NCI-H1105 (cell line): ENCODE measurements at places on chromosomes 12 and 14.

DNA sequence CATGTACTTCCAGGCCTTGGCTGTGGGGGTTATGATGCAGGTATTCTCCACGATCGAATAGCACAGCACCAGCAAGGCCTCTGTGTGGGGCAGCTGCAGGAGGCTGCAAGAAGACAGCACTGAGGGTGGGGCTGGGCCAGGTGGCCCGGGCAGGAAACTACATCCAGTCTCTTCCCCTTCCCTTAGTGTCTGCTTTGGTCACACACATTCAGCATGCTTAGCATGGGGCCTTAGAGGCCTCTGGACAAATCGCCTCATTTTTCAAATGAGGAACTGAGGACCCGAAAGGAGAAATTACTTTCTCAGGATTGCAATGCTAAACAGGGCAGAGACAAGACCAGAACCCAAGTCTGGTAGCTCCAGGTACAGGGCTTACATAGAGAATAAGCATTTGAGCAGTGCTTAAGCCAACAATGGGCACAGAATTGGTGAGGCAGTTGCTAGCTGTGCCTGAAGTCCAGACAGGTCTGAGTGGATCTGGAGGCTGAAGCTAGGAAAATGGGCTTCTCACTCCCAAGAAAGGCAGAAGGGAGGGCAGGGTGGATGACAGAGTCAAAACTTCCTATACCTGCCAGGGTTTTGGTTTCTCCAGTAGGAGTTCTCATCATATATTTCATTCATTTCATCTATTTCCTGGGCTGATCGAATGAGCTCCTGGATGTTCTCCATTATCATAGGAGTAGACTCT lies 3.5 kb downstream of the ACRBP start:
- no peak for DNase-seq

GRCh38 chr14:20873370-20874177 lies 17.6 kb upstream of the RNASE3 start:
- DNase-seq = no peak

DNA sequence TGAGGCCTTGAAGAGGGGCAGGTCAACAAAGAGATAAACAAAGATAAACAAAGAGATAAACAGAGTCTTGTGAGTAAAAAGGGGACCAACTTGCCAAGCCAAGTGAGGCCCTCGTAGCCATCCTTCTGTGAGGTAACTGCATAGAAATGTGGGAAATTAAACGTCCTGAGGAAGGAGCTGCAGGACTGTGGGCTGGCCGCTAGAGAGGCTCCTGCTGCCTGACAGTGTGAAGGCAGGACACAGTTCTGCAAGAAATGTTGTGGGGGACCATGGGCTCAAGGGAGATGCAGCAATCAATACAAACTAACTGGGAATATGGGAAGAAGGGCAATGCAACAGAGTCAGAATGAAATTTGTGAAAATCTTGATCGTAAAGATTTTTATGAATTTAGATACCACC lies 91.9 kb downstream of the SLC8A3 start:
- no peak for DNase-seq

GRCh38 chr14:41167040-41167439 lies 439.6 kb upstream of the LRFN5 start:
- peak; percentile 90 for DNase-seq

GRCh38 chr14:58826845-58827686 lies 189.3 kb downstream of the DACT1 start:
- no peak for DNase-seq

DNA sequence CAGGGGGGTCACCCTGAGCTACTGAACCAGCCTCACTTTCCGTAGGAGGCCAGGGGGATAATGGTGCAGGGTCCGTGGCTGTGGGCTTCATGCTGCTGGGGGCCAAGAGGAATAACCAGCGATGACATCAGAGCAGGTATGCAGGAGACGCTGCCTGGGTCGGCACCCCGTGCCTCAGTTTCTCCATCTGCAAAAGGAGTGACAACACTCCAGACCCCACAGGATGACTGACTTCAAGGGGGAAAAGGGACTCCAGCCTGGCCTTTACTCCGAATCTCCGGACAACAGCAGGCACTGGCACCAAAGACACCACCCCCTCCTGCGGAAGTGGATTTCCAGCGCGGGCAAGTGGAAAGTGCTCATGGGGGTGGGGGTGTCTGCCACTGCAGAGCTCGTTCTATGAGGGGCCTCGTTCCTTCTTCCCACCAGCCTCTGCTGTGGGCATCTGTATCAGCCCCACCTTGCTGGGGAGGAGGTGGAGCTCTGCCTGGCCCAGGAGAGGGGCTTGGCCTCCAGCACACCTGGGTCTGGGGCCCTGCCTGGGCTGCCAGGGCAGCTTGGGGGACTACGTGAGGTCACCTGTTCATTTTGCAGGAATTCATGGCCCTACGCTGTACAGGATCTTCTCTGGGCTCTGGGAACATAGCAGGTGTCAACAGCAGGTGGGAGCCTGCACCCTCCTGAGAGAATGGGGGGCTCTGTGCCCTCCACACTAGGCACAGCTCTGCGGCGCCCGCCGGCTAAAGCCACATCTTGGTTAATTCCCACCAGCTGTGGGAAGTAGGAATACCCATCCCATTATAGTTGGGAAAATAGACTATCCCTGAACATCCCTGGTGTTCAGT lies 216.6 kb upstream of the C14orf180 start:
- DNase-seq = no peak

GRCh38 chr14:55780156-55780946 lies 200.3 kb downstream of the KTN1 start:
- DNase-seq = no peak

DNA sequence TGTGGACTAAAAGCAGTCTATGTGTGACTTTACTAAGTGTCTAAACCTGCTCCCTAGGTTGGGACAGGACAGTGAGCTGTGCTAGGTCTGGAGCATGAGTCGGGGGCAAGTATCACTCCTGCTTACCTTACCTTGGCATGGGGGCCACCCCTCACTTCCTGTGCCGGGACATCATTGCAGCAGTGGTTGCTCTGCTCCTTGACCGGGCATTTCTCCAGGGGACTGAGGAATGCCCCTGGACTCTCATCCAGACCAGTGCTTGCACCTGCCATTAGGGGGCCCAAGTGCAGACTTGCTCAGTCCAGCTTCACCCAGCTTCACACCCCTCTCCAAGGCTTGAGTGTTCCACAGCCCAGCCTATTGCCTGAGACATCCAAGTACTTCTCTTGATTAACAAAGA lies 84.7 kb upstream of the NELL2 start:
- DNase-seq = no peak

DNA sequence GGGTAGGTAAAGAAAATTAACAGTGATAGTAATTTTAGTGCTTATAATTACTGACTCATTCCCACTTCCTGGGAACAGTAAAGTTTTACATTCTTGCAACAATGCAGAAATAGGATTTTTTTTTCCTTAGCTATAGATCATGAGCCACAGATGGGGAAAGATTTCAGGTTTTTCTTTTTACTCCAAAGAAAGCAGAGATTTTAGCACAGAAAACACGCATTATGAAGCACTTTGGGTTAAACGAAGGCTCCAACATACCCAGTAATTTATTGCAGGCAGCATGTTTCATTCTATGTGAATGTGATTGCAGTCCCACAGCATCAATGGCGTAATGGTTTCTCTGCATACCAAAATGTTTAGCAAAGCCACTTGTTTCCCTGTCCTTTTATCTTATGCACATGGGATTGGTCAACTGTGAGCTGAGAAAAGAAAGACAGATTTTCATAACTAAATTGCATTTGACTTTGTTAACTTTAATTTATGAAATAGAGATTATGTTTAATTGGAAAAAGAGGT lies 124.6 kb upstream of the E2F7 start:
- no peak for DNase-seq

DNA sequence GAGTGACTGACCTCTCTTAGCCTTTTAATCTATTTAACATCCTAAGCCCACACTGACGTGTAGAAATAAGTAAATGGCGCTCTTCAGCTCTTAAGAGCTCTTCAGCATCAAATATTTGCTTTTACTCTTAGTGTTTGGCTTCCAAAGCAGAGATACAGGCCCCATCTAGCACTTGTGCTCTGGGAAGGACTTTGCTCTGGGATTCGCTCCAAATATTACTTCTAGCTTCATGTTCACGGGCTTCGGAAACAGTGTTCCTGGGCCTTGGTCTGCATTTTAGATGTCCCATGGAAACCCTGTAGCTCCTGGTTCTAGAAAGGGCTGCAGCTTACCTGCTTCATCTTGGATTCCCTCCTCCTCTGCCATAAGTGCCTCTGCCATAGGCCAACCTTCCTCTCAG lies 2.7 kb upstream of the NKX2-8 start:
- peak; percentile 6 for DNase-seq

- DNase-seq = no peak
These were observed 9.3 kb downstream of the ST8SIA1 start for GRCh38 chr12:22325218-22325617.

GRCh38 chr12:129657179-129657578 lies 246.6 kb downstream of the TMEM132D start:
- no peak for DNase-seq

GRCh38 chr12:127280393-127281275 lies 986.3 kb upstream of the TMEM132C start:
- DNase-seq = no peak

DNA sequence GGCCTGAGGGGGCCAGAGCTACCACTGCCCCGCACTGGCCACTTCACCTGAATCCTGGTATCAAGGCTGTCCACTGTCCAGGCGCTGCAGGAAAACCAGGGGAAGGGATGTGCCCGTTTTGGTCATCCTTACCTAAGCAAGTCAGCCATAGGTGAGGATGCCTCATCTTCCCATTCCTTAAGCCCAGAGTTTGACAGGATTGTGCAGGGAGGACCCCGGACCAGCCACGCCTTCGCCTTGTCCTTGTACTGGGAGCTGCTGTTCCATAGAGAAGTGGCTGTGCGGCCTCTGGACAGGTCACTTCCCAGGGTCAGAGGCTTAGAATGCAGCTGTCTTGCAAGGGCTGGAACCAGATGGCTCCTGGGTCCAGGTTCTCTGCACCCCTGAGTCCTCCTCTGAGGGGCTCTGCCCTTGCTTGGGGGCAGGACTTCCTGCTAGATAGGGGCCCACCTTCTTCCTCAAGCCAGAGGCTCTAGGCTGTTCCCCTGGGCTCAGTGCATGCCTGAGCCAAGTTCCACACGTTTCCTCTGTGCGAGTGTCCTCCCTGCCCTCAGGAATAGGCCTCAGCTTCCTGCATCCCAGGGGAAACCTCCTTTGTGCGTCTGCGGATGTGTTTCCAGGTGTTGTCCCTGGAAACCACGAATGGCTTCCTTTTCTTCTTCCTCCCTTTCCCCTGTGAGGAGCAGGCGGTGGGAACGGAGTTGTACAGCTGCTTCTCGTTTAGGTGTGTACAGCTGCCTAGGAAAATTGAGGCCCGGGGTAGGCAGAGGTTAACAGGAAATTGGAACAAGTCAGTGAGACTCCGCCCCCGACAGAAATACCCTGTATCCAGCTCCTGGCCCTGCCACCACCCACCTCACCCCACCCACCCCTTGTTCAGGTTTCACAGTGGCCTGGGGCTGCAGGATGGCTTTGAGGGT lies 54.3 kb upstream of the RIN3 start:
- DNase-seq = no peak

GRCh38 chr12:53193040-53193439 lies 12.3 kb upstream of the CSAD start:
- no peak for DNase-seq

- DNase-seq = no peak
These were observed 41.4 kb downstream of the PTPRQ start for GRCh38 chr12:80485222-80485987.

DNA sequence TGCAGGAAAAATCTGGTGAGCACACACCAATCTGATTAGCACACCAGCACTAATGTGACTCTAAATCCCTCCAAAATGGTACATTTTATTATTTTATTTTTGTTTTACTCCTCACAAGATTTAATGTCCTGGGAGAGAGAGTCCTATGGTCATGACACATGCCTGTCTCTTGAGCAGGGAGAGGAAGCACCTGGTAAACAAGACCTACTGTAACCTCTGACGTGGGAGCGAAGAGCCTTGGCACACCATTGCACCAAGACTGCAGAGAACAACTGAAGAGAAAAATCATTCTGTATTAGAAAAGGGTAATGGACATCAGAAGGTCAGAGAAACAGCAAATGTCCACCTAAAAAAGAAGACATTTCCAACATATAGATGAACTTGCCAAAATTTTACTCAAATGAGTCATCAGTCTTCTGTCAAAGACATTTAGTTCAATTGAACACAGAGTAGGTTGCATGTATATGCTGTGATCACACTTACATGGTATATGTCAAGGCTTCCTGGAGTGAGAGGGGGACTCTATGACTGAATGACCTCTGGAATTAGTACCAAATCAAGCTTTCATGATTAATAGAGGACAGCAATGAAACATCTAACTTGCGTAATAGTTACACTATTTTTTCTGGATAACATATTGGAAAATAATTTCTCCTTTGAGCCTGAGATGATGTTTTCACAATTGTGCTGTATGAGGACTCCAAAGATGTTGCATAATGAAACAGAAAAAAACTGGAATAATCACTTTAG lies 186.9 kb upstream of the FLRT2 start:
- DNase-seq = no peak

DNA sequence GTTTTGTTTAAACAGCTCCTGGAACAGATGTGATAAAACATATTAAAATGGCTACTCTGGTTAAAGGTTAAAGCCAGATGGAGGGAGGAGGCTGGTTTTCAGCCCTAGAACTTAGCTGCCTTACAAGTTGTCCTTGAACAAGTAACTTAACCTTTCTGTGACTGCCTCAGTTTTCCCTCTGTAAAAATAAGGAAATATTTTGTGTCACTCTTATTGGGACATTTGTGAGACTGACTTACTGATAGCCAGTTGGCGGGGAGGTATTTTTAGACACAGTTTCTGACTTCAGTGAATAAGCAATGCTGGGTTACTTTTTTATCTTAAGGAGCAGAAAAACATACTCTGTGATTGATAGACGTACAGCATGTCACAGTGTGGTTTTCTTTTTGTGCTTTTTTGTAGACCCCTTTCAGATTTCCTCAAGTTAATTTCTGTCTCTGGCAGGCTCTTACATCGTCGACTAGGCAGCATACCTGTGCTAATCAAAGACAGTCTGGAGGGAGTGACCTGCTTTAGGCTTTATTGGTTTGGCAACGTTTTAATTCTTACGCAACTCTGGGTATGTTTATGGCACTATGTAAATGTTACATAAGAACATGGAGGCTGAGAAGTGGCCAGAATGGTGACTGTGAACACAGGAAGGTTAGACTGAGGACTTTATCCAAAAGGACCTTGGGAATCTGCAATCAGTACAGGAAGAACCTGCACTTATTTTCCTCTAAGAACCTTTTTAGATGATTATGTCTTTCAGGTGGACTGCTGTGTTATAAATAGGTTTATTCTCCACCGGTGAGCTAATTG lies 3.3 kb downstream of the ACVR1B start:
- DNase-seq = no peak

- DNase-seq = no peak
These were observed 396.5 kb downstream of the RAD51B start for GRCh38 chr14:68216079-68216478.

- no peak for DNase-seq
These were observed 22.9 kb upstream of the ANAPC7 start for GRCh38 chr12:110426406-110426805.
